ENCODE measurements at places on chromosomes 11 and 22.
A peak's percentile ranks its signal among the peaks of the same experiment; 100 is the strongest.

GRCh38 chr11:68924073-68924925 lies 20.6 kb downstream of the IGHMBP2 start:
- DNase-seq, result no peak

- DNase-seq, result peak; percentile 58
Measured at GRCh38 chr22:47010211-47010610, 247.8 kb downstream of the TBC1D22A start.

- no peak for DNase-seq
Measured at GRCh38 chr11:110527146-110527545, 97.4 kb downstream of the FDX1 start.

DNA sequence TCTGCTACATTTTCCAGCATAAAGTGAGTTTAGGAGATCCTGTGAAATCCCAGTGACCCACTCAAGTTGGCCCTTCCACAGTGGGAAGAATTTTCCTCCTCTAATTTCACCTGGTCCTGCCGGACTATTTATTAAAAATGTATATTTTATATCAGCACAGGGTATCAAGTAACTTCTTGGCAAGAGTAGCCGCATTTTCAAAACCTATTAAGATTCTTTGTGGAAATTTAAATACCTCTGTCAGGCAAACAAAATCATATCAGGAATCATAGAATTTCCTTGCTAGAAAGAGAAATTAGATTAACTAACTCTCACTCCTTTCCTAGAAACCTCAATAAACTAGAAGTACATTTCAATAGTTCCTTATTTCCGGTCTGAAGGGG lies 9.7 kb downstream of the MN1 start:
- DNase-seq, result no peak

GRCh38 chr22:49494555-49494954 lies 333.1 kb downstream of the BRD1 start:
- DNase-seq, result no peak

GRCh38 chr22:39809772-39810557 lies 83.6 kb downstream of the ENTHD1 start:
- DNase-seq, result no peak

DNA sequence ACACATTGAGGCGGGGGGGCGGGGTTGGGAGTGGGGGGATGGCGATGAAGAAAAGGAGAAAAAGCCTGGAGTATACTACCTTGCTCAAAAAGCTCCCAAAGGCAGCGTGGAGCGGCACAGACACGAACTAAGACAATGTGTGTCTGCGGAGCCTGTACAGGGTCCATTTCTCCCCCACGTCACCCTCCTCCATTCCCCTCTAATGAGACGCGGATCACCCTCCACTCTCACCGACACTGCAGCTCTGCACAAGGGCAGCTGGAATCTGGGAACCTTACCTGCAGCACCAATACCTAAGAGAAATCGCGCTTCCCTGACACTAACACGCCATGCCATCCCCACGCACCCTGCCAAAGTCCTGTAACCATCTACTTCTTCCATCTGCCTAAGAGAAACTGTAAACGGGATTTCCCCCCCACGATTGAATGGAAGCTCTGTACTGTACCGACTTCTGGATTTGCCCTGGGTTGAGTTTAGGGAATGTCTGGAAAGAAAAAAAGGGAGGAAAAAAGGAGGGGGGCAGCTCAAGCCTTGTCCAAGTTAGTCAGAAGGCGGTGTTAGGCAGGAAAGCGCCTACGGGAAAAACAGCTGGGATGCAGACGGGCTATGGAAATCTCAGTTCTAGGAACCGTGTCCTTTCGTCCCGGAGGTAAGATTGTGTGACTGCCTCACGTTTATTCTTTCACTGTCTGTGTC lies 125.7 kb upstream of the C11orf58 start:
- peak; percentile 15 for DNase-seq

Measured in mucosa of descending colon (tissue), 3 donors.